ENCODE measurements at places on chromosomes 11 and 22.
A peak's percentile ranks its signal among the peaks of the same experiment; 100 is the strongest.

DNA sequence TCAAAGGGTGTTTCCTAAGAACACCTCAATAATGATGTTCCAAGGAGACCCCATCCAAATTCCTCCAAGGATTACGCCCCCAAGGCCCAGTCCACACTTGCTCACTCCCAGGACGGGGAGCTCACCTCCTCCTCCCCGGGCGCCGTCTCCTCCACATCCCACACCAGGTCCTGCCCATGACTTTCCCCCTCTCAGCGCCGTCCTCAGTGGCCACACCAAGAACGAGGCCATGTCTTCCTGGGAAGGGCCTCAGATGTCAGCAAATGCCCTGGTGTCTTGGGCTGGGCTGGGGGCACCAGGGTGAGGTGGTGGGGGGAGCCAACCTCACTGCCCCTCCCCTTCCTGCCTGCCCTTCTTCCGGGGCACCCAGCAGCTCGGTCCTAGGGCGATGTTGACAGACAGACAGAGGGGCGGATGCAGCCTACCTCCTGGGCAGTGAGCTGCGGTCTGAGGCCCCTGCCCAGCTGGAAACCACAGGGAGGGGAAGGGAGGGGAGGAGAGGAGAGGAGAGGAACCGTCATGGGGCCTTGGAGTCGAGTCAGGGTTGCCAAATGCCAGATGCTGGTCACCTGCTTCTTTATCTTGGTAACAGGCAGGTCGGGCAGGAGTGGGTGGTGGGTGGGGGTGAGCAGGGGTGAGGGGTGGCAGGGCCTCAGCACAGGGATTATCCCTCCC lies at the start of the genes C11orf21 and TSPAN32:
Gene C11orf21, minus strand, starts transcription at position 288 of the 675 bp plus-strand sequence. Its CDS starts 110 bp downstream, at position 178.
Gene TSPAN32, plus strand, starts transcription at position 383 of the 675 bp plus-strand sequence. Its CDS starts 137 bp downstream, at position 520.
- peak; percentile 57 for DNase-seq

DNA sequence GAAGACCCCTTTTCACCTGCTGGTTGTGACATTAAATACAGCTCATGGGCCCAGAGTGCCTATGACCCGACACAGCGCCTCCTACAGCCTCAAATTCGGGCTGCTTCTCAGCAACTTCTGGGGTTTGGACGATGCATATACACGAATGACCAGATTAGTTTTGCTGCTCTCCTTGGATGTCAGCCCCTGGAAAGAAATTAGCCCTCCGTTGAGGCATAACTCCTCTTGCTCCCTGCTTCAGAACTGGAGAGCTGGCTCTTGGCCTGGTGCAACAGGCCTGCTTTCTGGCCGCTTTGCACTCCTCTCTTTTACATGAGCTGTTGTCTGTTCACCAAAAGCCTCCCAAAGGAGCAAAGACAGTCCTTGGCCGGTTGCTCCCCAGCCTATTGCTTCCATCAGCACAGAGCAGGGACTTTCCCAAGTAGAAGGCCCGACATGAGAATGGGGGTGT lies 3.3 kb downstream of the TECTA start:
- DNase-seq, result no peak

GRCh38 chr22:49965091-49966040 lies 4.8 kb downstream of the PIM3 start:
- peak; percentile 16 for DNase-seq

DNA sequence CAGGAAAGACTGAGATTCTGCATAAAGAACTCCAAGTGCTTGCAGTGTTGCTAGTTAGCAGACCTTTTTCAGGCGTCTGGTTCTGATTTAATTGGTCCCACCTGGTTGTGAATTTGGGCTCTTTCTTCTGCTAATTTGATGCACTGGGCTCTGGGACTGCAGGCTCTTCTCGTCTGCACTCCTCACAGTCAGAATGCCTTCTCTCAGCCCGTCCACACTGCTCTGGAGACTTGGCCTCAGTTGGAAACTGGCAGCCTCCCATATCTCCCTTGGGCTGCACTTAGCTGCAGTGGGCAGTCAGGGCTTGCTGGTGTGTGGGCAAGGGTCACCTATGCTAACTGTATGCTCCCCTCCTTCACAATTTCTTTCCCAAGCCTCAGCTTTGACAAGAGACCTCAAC lies 1.5 kb downstream of the TRIM6 start:
- no peak for DNase-seq

GRCh38 chr22:42269432-42270175 lies 849 bp downstream of the TCF20 start:
- peak; percentile 84 for DNase-seq

DNA sequence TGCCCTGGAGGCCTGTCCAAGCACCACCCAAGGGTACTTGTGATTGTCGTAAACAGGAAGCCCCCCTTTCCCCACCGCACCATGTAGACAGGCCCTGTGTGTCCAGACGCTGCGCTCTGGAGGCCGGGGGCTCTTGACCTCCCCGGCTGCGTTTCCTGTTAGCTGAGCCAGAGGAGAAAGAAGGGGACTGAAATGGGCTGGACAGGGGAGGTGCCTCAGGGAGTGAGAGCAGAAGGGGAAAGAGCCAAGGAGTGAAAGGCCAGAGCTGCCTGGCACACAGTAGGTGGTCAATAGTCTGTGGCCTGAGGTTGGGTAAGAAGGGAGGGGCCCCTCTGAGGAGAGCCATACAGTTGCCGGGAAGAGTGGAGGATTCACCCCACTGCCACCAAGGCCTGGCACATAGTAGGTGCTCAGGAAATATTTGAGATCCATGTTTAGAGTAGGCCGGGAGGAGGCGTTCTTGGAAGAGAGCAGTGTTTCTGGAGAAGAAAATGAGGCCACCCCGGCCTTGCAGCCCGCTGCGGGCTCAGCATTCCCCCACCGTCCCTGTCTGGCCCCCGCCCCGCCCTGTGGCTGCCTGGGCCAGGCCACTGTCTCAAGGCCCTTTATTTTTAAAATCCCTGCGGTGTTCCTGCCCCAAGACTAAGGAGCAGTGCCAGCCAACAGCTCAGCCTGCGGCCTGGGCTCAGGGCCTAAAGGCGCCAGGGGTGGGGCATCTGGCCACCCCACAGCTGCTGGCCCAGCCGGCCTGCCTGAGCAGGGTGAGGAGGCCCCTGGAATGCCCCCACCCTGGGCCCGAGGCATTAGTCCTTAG lies 13.6 kb upstream of the CDC42EP1 start:
- peak; percentile 32 for DNase-seq

Measured in transverse colon (tissue), 4 donors.